ENCODE measurements at places on chromosomes 3 and 15. TPM values are rescaled to one million over a fixed set of nuclear protein-coding genes. Genes with fewer than 3 reads are reported as not detected.

DNA sequence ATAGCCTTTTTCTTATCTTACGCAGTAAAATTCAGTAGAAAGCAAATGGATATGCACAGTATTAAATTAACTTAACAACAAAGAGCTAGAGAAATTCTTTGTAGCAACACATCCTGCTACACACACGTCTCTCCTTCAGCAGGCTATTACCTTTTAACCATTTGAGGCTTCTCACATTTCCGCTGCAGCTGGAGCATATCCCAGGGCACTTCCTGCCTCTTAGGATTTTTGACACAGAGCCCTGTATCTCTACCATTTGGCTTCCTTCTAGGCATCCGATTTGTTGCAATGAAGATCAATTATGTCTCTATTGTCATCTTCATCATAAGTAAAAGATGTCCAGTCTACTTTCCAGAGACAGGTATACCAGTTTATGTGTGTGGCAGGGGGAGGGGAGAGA lies 292.4 kb upstream of the CBLB start:
- DNase-seq = no peak

- DNase-seq = no peak
Measured at GRCh38 chr3:71930056-71930991, 145.4 kb upstream of the PROK2 start.

DNA sequence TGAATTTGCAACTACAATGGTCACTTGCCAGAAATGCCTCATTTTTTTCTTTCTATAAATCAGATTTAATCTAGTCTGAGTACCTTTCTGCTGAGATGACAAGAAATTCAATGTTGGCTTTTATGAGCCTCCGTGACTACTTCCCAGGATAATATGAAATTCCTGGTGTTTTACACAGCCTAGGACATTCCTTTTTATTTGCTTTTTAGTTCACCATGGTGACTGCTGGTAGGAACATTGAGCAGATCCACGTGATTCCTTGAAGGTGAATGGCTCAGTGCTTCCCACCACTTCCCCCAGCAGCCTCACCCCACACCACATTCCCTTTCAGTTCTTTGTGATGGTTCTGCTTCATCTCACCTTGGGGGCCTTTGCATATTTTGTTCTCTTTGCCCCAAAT lies 4.3 kb upstream of the NPTN start:
- no peak for DNase-seq

- DNase-seq = no peak
Measured at GRCh38 chr3:105767776-105768175, 101.0 kb downstream of the CBLB start.

DNA sequence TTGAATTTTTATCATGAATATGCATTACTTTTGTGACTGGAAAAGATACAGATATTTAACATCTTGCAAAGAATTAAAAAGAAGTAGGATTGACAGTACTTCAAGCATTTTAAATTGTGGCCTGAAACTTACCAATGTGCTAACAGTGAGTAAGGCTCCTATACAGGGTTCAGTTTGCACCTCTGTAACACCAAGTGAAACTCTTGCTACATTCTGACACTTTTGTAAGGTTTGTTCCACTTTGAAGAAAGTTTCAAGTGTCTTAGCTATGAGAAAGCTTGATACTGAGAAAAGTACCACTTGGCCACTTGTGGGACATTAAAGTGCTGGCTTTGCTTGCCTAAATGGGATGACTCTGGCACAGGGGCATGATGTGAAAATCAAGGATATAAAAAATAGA lies 289.2 kb downstream of the CTNNB1 start:
- no peak for DNase-seq

GRCh38 chr3:59212128-59212779 lies 162.4 kb upstream of the CFAP20DC start:
- no peak for DNase-seq

GRCh38 chr3:46020766-46021510 lies 6.3 kb downstream of the XCR1 start:
- DNase-seq = no peak

GRCh38 chr15:100570735-100571313 lies 31.2 kb downstream of the LINS1 start:
- no peak for DNase-seq

GRCh38 chr15:79832367-79833120 lies 64.3 kb downstream of the MTHFS start:
- no peak for DNase-seq

DNA sequence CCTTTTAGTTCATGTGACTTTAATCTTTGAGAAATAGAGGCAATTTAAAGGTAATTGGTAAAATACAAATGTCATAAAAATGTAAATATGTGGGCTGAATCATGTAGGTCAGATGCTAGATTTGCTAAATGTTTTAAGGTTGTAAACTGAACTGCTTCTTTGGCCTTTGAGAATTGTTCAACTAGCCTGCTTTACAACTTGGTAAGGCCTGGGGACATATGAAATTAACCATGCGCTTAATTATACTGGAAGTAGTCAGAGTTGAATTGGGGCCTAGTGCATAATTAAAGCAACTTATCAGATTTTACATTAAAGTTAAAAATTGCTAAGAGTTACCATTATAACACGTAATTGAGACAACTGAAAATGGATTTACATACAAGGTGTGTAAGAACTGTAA lies 21.0 kb upstream of the TMEM45A start:
- no peak for DNase-seq

Gene SLC28A2
- total RNA-seq = not detected

Gene SLC12A8
- total RNA-seq = 1.4 TPM

DNA sequence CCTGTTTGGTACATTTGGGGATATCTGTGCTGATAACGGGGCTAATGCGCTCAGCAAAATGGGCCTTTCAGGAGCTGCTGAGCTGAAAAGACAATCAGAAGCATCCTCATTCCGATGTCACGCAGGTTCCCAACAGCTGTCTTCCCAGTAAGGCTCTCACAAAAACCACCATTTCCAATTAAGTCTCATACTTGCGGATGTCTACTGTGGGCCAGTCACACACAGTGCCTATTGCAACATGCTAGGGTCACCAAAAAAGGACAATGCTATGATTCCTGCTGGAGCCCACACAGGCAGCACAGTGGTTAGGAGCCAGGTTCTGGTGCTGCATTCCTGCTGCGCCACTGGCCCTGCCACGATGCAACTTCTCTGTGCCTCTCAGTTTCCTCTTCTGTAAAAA lies 16.4 kb upstream of the LDHAL6B start:
- no peak for DNase-seq

DNA sequence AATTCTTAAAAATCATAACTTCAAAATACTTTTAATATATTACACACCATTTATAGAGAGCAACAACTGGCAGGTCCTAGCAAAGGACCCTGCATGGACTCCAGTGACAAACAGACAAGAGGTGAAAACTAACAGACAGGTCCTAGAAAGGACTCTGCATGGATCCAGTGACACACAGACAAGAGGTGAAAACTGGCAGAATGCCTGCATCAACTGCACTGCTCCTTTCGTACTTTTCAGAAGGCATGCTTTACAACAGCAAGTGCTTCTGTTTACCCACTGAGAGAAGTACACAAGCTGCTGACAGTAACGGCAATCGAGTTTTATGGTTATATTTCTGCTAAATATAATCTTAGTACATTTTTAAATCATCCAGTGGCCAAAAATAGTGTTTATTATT lies 24.3 kb upstream of the GP5 start:
- no peak for DNase-seq

Gene CHCHD6
- 17.6 TPM for total RNA-seq

GRCh38 chr3:22373827-22374226 lies 622.8 kb upstream of the ZNF385D start:
- DNase-seq = no peak

- no peak for DNase-seq
Measured at GRCh38 chr3:110307065-110307809, 764.4 kb upstream of the NECTIN3 start.

Gene AAGAB
- total RNA-seq = 41.9 TPM

- DNase-seq = no peak
Measured at GRCh38 chr15:82739086-82739485, 29.4 kb upstream of the AP3B2 start.

Gene PRKCI
- 21.0 TPM for total RNA-seq

GRCh38 chr3:120415756-120416155 lies 35.0 kb downstream of the FSTL1 start:
- DNase-seq = no peak

DNA sequence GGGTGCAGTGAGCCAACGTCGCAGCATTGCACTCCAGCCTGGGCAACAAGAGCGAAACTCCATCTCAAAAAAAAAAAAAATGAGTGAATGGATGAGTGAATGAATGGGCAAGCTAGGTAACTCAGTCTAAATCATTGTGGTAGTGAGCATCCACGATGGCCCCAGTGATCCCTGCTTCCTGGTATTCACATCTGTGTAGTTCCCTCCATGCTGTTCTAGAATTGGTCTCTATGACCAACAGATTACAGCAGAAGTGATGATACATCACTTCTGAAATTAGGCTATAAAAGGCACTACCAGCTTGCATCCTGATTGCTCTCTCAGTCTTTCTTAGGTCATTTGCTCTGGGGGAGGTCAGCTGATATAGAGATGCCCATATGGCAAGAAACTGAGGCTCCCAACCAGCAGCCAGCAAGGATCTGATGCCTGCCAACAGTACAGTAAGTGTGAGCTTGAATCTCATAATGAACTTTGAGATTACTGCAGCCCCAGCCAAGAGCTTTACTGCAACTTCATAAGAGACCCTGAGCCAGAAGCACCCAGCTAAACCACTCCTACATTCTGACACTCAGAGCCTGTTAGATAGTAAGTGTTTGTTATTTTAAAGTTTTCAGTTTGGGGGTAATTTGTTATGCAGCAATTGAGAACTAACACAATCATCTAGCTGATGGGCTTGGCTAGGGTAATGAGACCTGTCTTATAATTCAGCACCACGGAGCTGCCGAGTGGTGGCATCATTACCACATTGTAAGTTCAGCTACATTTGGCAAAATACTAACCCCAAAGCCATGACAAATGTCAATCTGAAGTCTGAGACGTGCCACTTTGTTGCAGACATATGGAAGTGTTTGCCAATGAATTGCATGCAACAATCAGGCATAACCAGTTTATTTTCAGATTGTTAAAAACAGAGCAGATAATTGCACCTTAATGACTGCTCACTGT lies 53.0 kb downstream of the KLHL6 start:
- DNase-seq = no peak

DNA sequence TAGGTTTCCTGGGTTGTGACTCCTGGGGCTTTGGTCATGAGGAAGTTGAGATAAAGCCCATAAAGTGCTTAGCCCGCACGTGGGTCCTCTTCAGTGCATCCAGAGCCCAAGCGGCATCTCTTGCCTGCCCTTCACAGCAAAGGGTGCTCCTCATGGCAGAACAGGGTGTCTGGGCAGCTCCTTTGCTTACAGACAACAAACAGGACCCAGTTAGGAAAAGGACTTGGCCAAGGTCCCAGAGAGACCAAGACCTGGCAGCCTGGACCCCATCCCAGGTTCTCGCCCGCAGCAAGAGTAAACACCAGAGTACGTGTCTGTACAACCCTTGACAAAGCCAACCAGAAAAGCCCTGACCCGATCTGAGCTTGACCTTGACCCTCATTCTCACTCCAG lies 27.0 kb downstream of the ALS2CL start:
- DNase-seq = no peak

DNA sequence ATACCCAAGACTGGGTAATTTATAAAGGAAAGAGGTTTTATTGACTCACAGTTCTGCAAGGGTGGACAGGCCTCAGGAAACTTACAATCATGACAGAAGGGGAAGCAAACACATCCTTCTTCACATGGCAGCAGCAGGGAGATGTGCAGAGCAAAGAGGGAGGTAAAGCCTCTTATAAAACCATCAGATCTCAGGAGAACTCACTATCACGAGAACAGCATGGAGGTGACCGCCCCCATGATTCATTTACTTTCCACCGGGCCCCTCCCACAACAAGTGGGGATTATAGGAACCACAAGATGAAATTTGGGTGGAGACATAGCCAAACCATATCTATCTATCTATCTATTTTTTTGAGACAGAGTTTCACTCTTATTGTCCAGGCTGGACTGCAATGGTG lies 5.4 kb downstream of the GDPGP1 start:
- DNase-seq = no peak

Gene IDH2
- 116 TPM for total RNA-seq

- DNase-seq = no peak
Measured at GRCh38 chr3:50264964-50265485, 3.9 kb upstream of the SEMA3B start.

Gene TNK2
- total RNA-seq = 19.6 TPM

DNA sequence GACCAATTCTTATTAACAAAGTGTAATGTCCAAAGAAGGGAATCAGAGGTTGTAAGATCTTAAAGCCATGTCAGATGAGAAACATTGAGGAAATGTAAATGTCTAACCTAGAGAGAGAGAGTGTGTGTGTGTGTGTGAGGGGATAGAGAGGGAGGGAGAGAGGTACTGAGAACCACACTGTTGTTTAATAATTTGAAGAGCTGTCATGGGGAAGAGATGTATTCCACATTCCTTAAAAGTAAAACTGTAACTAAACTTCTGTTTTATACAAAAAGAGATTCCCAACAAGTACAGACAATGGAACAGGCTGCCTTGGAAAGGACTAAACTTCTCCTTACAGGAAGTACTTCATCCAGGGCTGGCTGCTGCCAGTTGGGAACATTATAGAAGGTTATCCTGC lies 68.9 kb upstream of the BOC start:
- DNase-seq = no peak

GRCh38 chr3:44648564-44649229 lies at the start of gene ZNF35:
Gene ZNF35 (plus strand): TSS chr3:44648732. CDS start chr3:44651068, 2,336 bp downstream.
- DNase-seq = peak; percentile 60

Gene EFCAB12
- under 0.01 TPM for total RNA-seq

DNA sequence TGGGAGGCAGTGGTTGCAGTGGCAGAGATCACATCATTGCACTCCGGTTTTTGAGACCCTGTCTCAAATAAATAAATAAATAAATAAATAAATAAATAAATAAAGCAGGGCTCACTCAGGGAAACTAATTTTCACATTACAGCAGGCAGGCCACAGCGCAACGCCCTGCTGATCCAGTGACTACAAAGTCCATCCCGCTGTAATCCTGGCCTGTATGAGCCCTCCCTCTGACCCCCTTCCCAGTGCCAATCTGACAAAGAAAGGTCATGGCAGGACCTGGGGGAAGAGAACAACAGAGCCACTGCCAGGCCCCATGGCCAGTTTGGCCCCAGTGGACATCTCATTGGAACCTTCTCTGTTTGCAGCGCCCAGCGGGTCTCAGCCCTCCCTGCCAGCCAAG lies 9.3 kb downstream of the SH3BP5 start:
- DNase-seq = no peak

GRCh38 chr3:63528325-63529000 lies 124.0 kb upstream of the SNTN start:
- DNase-seq = no peak
